ENCODE measurements at places on chromosomes 12 and 14.

GRCh38 chr12:75815756-75816155, 215.8 kb downstream of the PHLDA1 start:
- DNase-seq, result no peak

DNA sequence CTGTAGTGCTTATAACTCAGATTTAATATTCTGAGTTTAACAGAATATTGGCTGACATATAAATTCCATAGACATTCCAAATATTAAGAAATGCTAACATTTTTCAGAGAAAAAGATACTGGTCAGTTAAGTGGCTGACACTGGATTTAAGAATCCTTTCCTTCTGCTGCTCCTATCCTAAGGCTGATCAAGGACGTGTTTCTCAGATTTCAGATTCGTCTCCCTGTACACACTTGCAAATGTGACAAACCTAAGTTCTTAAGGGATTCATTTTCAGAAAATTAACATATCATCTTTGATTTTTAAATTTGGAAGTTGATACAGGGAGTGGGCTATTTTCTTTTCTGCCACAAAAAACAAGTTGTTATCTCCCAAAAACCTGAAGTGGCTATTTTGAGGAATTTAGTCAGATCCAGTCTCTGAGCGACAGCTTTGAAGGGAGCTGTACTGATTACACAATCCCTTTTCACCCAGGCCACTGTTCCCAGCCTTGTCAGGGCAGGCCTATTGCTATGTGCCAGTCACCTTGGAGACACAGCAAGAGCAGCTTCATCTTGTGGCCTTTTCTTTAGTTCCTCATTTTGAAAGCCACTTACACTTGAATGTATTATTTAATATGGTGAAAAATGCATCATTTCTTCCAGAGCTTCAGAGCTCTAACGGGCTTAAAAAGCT, 370.6 kb downstream of the KCNH5 start:
- no peak for DNase-seq

- no peak for DNase-seq
Measured at GRCh38 chr12:6266541-6266966, 43.9 kb upstream of the PLEKHG6 start.

DNA sequence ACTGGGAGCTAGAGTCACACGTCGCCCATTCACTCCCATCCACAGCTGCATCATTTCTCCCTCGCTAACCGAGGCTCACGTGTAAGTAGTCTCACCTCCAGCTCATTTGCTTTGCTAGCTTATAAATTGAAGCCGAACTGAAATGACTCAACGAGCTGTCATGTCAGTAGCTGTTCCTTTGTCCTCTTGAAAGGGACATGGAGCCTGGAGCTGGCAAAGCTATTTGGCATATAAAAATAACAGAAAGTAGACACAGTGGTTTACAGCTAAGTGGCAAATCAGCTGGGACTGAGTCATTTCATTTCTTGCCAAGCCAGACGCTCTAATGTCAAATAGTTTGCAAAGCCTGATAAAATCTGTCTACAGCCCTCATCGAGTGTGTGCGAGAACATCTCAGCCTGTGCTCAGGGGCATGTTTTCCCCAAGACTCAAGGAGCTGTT, 114.4 kb upstream of the TMEM233 start:
- DNase-seq, result no peak

- no peak for DNase-seq
Measured at GRCh38 chr14:60064491-60065072, 27.1 kb upstream of the PCNX4 start.

GRCh38 chr14:68550338-68550715, 242.5 kb downstream of the ZFP36L1 start:
- DNase-seq, result no peak

DNA sequence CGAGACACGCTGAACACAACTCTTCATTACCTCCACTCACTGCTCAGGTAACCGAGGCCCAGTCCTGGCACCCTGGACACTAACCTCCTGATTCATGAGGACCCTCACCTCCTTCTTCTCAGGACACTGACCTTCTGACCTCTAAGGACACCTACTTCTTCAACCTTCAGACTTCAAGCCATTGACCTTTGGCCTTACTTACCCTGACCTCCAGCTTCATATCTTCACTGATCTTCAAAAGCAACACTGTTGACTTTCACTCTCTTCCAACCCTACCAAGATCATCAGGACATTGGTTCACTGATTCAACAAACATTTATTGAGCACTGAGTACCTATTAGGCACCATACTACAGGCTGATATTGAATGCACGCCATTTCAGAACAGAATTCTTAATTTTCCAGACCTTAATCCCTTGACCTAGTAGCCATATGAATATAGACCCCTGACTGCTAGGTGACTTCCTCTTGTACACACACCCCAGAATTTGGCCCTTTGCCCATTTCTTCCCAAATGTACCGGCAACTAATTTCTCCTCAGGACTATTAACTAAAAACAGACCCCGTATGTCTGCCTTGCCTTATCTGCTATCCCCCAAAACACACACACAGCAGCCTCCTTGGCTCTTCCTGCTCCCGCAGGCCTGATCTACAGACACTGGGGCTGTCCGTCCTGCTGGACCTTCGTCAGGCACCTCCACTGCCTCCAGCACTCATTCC, 5.8 kb downstream of the ARHGEF40 start:
- DNase-seq, result no peak

DNA sequence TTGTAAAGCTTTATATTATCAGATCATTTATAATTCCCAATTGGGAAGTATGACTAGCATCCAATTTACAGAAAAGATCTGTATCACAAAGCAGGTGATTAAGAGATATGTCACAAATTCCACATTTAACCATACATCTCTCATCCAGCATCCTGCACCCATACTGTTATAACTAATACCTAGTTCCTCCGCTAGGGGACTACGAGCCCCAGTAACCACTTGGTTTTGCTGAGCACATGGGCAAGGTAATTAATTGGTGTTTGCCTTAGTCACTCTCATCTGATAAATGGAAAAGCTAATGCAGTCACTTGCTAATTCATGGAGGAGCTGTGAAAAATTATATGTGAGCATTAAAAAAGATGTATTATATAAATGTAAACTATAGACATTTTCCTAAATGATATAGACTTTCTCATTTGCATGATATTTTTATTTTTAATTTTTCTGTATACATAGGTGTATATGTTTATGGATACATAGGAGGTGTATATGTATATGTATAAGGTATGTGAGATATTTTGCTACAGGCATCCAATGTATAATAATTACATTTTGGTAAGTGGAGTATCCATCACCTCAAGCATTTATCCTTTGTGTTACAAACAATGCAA, 1031.8 kb downstream of the GALC start:
- DNase-seq, result no peak

GRCh38 chr12:11795192-11795912, 145.9 kb downstream of the ETV6 start:
- no peak for DNase-seq

DNA sequence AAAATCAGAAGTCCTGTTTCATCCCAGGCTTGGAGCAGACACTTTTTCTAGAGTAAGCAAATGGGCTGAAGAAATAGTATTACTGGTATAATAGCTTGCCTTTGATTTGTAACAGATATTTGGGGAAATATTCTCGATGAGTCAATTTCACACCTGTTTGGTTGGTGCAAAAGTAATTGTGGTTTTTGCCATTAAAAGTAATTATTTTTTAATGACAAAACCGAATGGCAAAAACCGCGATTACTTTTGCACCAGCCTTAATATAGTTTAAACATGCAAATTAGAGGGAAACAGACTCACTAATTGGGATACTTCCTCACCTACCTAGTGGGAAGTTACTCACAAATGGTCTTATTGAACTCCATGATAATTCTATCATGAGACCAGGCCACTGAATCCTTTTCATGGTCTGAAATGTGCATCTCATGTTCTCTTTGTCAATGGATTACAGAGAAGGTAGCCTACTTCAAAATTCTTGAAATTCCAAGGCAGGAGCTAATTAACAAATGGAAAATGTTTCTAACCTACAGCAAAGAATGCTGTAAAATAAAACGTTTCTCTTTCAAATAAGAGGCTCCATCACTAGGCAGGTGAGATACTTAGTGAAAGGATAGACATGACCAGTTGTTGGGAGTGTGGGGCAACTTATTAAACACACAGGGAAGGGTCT, 391.3 kb downstream of the EMP1 start:
- DNase-seq, result no peak
